ENCODE measurements at places on chromosomes 2 and 18.
A peak's percentile ranks its signal among the peaks of the same experiment; 100 is the strongest.

GRCh38 chr2:68086166-68086565 is 23.4 kb upstream of the C1D start:
- H3K27ac ChIP-seq: no peak overlapping the region
- no peak overlapping the region for H3K4me3 ChIP-seq
- H3K4me1 ChIP-seq: no peaks in the 10 kb centered on the region
- DNase-seq: no peak
- no peaks in the 10 kb centered on the region for H3K36me3 ChIP-seq
- H3K27me3 ChIP-seq: no peaks in the 10 kb centered on the region

- H3K27ac ChIP-seq: no peak overlapping the region
- H3K4me3 ChIP-seq: no peak overlapping the region
- no peak for DNase-seq
- H3K36me3 ChIP-seq: no peaks in the 10 kb centered on the region
- no peaks in the 10 kb centered on the region for H3K27me3 ChIP-seq
- H3K4me1 ChIP-seq: no peaks in the 10 kb centered on the region
Measured at GRCh38 chr2:125684932-125685331, 971.0 kb upstream of the GYPC start.

GRCh38 chr2:74174909-74175308 is 3.8 kb downstream of the MOB1A start:
- no peak for DNase-seq
- H3K4me3 ChIP-seq: no peak overlapping the region
- H3K36me3 ChIP-seq: peaks cover 28% of the 10 kb centered on the region

GRCh38 chr2:228181098-228182019 is at the start of gene SPHKAP:
SPHKAP (minus strand) TSS chr2:228181687; CDS start chr2:228181598, 89 bp downstream.
- H3K36me3 ChIP-seq: no peaks in the 10 kb centered on the region
- no peak for DNase-seq
- no peaks in the 10 kb centered on the region for H3K4me1 ChIP-seq

GRCh38 chr2:154455866-154456265 is 242.6 kb upstream of the KCNJ3 start:
- H3K27ac ChIP-seq: no peak overlapping the region
- H3K36me3 ChIP-seq: no peaks in the 10 kb centered on the region
- H3K27me3 ChIP-seq: no peaks in the 10 kb centered on the region
- H3K4me1 ChIP-seq: peaks cover 5% of the 10 kb centered on the region

DNA sequence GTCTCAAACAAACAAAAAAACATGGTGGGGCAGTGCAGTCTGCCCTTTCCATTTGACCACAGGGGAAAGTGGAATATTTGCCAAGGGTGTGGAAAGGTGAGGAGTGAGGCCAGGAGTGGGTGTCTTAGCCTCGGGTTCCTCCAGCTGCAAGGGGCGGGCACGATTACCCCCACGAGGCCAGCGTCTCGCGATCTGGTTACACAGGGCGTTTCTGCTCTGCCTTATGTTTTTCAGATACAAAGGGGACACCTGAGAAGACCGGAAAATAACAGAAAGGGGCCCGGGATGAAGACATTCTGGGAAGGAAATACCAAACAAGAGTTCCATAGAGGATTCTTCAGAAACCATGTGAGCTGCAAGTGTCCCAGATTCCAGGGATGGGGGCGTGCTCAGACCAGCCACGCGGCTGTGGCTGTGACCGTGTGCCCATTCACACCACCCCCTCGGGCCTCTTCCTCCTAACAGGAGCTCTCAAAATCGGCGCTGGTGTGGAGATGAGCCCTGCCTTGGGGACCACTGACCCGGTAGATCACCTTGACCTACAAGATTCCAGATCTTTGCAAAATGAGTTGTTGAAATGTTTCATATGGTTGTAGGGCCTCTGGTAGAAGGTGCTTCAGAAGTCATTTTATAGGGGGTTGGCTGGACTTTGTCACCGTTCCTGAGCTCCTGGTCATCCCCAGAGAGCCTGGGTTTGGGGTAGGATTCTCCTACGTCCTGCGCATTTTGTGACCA is 34.2 kb downstream of the FAM178B start:
- no peaks in the 10 kb centered on the region for H3K27me3 ChIP-seq
- H3K36me3 ChIP-seq: no peaks in the 10 kb centered on the region
- H3K27ac ChIP-seq: no peak overlapping the region
- H3K4me1 ChIP-seq: no peaks in the 10 kb centered on the region

GRCh38 chr2:226578373-226578772 is 221.2 kb downstream of the IRS1 start:
- no peaks in the 10 kb centered on the region for H3K4me1 ChIP-seq
- no peaks in the 10 kb centered on the region for H3K36me3 ChIP-seq
- H3K4me3 ChIP-seq: no peak overlapping the region
- H3K27ac ChIP-seq: no peak overlapping the region
- DNase-seq: no peak

GRCh38 chr18:24204904-24205303 is 66.0 kb downstream of the CABYR start:
- no peak for DNase-seq
- peaks cover 2% of the 10 kb centered on the region for H3K36me3 ChIP-seq
- no peak overlapping the region for H3K27ac ChIP-seq

- H3K4me1 ChIP-seq: peaks cover 2% of the 10 kb centered on the region
- DNase-seq: no peak
- H3K4me3 ChIP-seq: no peak overlapping the region
- no peak overlapping the region for H3K27ac ChIP-seq
Measured at GRCh38 chr2:71700041-71700657, 246.8 kb downstream of the DYSF start.

DNA sequence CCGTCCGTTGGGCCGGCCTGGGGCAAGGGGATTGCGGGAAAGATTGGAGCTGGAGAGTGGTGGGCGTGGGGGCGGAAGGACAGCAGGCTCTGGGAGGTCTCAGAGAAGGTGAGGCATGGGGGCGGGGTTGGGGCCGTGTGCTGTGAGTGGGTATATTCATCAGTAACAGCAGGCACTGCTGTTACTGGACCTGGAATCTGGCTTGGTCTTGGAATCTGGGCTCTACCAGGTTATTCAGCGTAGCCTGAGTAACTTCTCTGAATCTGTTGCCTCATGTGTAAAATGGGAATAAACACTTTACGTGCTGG is 435 bp downstream of the RNF181 start:
- H3K4me3 ChIP-seq: peak overlapping the region; percentile 90
- peak overlapping the region; percentile 95 for H3K27ac ChIP-seq

DNA sequence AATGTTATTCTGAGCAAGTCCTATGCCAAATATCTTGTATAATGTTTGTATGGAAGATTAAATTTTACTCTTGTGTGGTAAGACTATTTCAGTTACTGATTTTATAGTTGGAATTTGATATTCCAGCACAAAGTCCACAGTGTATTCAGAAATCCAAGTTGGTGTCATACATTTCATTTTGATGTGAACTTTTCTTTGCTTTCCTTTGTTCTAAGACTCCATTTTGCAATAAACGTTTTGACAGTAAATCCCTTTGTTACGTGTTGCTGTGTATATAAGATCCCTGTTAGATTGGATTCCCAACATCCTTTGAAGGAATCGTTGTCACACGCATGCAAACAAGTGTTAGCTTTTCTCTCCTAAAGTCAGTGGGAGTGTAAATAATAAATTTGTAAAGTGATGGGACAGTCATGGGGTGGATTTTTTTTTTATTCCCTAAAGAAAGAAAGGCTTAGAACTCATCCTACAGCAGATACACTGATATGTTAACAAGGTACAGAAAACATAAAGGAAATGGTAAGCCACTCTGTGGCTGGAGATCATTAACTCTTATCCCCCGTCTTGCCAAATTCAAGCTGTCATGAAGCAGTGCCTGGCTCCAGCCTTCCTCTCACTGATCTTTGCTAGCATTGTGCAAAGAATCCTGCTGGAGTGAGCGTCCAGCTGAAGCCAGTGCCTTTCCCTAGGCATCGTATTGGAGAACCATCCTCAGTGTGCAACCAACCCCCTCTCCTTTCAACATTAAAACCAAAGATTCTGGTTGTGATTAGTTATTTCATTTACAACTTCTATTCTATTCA is 127.6 kb upstream of the CDCA7 start:
- no peak overlapping the region for H3K4me3 ChIP-seq
- no peaks in the 10 kb centered on the region for H3K36me3 ChIP-seq
- no peaks in the 10 kb centered on the region for H3K4me1 ChIP-seq
- no peaks in the 10 kb centered on the region for H3K27me3 ChIP-seq

- no peaks in the 10 kb centered on the region for H3K36me3 ChIP-seq
- no peak overlapping the region for H3K4me3 ChIP-seq
- no peaks in the 10 kb centered on the region for H3K4me1 ChIP-seq
- H3K27me3 ChIP-seq: peaks cover 26% of the 10 kb centered on the region
- H3K27ac ChIP-seq: no peak overlapping the region
Measured at GRCh38 chr2:48756289-48756688, 765 bp upstream of the LHCGR start.

DNA sequence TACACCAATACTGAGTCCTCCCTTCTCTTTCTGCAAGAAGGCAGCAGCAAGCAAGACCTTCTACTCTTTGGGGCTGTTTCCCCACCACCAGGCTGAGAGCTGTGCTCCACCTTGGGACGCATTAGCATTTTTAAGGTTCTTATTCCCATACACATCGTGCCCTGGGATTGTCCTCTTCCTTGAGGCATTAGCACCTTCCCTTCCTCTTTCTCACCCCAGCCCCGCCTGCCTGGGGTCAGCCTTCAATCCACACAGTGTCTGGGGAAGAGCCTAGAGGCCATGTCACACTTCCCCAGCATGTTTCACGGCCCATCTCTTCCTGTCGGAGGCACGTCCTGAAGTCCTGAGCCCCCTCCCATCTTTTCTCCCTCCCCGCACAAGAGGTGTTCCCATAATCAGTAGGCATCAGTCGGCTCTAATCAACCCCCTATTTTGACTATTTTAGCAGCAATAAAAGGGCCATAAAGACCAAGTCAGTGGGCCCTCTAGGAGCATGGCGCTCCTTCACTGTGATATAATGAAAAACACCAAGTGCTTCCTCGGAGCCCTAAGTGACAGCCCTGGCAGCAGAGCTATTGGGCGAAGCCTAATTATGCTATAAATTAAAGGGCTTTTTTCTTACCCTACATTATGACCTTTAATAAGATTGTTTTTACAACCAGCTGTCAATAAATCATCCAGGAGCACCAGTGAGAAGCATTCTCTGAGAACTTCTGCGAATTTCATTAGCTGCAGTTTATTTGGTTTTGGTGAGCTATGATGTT is 55.0 kb upstream of the PKDCC start:
- no peak overlapping the region for H3K4me3 ChIP-seq
- no peak for DNase-seq
- H3K27ac ChIP-seq: no peak overlapping the region
- no peaks in the 10 kb centered on the region for H3K36me3 ChIP-seq
- H3K27me3 ChIP-seq: peaks cover 3% of the 10 kb centered on the region

- H3K4me3 ChIP-seq: no peak overlapping the region
- H3K27me3 ChIP-seq: no peaks in the 10 kb centered on the region
- no peak overlapping the region for H3K27ac ChIP-seq
- DNase-seq: no peak
Measured at GRCh38 chr2:175176624-175177023, 4.9 kb downstream of the ATP5MC3 start.

- no peak for DNase-seq
- no peaks in the 10 kb centered on the region for H3K4me1 ChIP-seq
- H3K27me3 ChIP-seq: no peaks in the 10 kb centered on the region
- H3K36me3 ChIP-seq: no peaks in the 10 kb centered on the region
- no peak overlapping the region for H3K27ac ChIP-seq
- H3K4me3 ChIP-seq: no peak overlapping the region
Measured at GRCh38 chr2:240368781-240369331, 66.6 kb upstream of the GPC1 start.

GRCh38 chr2:206984206-206984605 is 44.9 kb downstream of the CPO start:
- peaks cover 2% of the 10 kb centered on the region for H3K4me1 ChIP-seq
- no peak for DNase-seq
- H3K36me3 ChIP-seq: no peaks in the 10 kb centered on the region
- H3K27me3 ChIP-seq: no peaks in the 10 kb centered on the region
- no peak overlapping the region for H3K27ac ChIP-seq

GRCh38 chr2:100124761-100125160 is 17.6 kb downstream of the AFF3 start:
- H3K27me3 ChIP-seq: no peaks in the 10 kb centered on the region
- H3K4me3 ChIP-seq: no peak overlapping the region
- H3K27ac ChIP-seq: no peak overlapping the region
- no peaks in the 10 kb centered on the region for H3K4me1 ChIP-seq
- peaks cover 21% of the 10 kb centered on the region for H3K36me3 ChIP-seq
